ENCODE measurements at places on chromosomes 4 and X.

GRCh38 chrX:132025041-132025440, 1.9 kb downstream of the STK26 start:
- no peak for DNase-seq

DNA sequence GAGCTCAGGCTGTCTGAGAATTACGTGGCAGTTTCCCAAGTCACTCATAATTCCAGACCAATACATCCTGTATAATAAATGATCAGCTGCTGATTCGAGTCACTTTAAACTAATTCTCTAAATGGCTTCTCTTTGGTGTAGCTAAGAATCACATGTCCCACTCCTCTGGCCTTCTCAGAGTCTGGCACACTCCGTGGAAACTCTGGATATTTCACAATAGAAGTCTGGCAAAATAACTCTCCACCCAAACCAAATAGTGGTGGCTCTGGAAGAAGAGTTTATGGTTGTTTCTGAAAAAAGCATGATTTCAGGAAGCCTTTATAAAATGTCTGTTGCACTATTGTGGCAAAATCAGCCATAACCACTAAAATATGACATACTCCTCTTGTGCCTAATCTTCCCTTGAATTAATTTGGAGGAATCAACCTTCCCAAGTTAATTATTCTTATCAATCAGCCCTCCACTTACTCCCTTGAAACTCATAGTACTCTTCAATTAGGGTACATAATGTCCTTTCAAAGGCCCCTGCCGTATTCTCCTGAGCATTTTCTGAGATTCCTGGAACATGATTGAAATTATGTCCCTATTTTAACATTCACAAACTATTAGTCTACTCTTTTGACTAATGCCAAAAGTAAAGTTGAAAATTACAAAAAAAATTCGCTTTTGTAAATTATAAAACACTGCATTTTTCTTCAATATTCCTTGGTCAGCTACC, 991.6 kb downstream of the FAT4 start:
- no peak for DNase-seq

- DNase-seq, result no peak
Observed at GRCh38 chr4:170089274-170089667, 485 bp downstream of the AADAT start.

DNA sequence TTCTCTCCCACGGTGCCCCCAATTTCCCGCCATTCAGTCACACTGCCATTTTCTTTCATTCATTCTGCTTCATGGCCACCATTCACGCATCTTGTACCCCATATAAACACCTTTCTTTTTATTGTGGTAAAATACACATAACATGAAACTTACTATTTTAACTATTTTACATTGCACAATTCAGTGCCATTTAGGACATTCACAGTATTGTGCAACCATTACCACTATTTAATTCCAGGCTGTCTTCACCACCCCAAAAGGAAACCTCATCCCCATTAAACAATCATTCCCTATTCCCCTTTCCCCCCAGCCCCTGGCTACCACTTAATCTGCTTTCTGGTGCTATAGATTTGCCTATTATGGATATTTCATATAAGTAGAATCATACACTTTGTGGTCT, 15.9 kb downstream of the SPACA5 start:
- no peak for DNase-seq
